Left cardiac atrium (tissue), 4 donors: ENCODE measurements at places on chromosomes 2 and 18. TPM values are rescaled to one million over a fixed set of nuclear protein-coding genes. Genes with fewer than 3 reads are reported as not detected.

- peak; percentile 25 for DNase-seq
Measured at GRCh38 chr2:235551965-235552364, 58.1 kb downstream of the AGAP1 start.

- no peak for DNase-seq
Measured at GRCh38 chr2:128028668-128029054, 802 bp upstream of the SAP130 start.

- no peak for DNase-seq
Measured at GRCh38 chr2:5039241-5039975, 652.8 kb upstream of the SOX11 start.

DNA sequence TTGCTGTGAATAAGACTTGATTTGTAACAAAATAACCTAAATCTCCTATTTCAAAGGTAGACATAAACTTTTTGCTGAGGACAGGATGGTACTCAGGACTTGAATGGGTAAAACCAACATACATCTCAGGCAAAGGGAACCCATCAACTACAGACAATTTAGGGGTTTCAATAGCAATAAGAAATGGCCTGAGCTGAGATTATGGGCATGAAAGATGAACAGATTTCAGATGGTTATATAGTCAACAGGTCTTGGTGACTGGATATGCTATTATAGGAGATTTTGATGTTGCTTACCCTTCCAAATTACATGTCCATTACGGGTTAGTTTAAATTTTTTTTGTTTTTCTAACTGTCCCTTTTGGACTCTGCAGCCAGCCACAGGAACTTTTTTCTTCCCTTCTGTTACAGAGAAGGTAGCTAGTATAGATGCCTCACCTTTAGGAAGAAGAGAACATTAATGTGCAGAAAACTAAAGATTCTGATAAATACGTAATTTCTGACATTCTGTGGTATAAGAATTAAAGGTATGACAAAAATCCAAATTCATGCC is 4.6 kb downstream of the RPS27A start:
- no peak for DNase-seq

DNA sequence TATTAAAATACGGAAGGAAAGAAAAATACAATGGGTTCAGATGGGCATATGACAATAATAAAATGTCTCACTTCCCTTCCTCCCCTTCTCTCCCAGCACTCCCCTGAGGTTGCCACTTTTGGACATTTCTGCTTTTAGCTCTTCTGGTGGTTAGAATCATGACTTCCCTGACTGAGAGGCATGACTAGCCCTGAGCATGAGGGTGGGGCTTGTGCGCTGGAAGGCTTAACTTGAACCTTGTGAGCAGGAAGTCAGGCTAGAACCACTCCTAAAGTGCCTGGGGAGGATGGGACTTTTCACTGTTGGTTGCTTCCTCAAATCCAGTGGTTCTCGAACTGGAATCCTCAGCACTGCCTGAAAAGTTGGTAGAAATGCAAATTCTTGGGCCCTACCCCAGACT is 19.7 kb upstream of the ARHGAP25 start:
- peak; percentile 53 for DNase-seq

- DNase-seq: no peak
Measured at GRCh38 chr2:47119001-47119400, 36.1 kb downstream of the STPG4 start.

DNA sequence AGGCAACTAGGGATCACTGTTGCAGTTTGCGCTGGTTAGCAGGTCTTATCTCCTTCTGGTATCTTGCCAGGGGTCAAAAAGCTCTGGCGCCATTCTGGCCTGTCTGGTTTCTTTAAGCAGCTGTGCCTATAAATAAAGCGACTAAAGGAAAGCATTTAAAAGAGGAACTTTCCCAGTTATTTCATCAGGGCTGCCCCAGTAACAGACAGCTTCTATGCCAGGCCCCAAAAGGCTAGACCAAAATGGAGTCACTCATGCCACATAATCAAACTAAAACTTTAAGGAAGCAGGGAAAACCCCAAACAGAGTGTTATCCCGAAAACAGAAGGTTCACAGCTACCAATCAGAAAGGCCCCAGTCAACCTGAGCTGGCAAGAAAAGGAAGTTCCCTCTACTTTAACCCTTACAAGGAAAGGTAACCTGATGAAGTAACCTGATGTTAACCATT is 41.2 kb upstream of the HNRNPA3 start:
- DNase-seq: no peak

DNA sequence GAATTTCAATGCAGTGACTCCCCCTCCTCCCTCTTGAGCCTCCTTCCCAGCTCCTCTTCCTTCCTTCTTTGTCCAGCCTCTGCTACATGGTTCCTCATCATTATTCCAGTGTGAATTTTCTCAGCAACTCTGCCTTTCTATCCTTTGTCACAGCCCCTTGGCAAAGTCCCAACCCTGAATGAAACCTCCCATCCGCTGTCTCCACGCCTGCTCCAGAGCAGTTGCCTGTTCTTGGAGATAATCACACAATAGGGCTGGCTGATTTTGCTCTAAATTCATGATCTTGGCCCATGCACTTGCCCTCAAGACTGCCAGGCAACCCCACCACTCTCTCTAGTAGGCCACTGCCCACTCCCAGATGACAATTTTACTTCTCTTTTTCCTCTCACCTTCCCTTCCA is 61.4 kb downstream of the BCL2L11 start:
- DNase-seq: no peak

GRCh38 chr18:74459889-74460288 is 2.8 kb upstream of the DIPK1C start:
- DNase-seq: no peak

DNA sequence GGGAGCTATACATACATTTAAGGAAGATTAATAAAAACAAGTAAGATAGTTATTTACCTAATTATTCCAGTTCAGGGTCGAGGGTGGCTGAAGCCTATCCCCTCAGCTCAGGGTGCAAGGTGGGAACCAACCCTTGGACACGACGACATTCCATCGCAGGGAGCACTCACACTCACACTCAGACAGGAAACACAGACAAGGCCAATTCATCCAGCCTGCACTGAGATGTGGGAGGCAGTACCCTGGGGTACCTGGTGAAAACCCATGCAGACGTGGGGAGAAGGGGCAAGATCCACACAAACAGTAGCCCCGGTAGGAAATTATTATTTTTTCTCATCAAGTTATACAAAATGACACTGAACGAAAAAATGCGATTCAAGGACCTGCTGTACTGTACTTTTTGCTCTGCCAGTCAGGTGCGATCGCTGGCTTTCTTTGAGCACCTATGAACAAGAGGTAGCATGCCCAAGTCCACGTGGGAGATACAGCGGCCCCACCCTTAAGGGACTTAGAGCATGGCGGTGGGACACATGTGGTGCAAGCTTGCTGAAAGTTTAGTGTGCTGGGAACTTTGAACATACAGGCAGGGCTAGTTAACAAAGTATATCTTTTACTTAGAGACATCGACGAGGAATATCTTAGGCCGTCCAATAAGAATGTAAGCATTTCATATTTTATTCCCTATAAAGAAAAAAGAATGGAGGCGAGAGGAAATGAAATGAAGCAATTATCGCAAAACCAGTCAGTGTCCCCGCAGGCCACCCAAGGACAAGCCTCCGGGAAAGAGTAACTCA is 624 bp downstream of the METTL8 start:
- DNase-seq: no peak

The RESP18 gene
- total RNA-seq: not detected

The CCBE1 gene
- 1.2 TPM for total RNA-seq

The KIAA2012 gene
- not detected for total RNA-seq

The NOSTRIN gene
- 16.1 TPM for total RNA-seq

The EVX2 gene
- not detected for total RNA-seq
